ENCODE measurements at places on chromosomes 16 and 17. TPM values are rescaled to one million over a fixed set of nuclear protein-coding genes. Genes with fewer than 3 reads are reported as not detected.

DNA sequence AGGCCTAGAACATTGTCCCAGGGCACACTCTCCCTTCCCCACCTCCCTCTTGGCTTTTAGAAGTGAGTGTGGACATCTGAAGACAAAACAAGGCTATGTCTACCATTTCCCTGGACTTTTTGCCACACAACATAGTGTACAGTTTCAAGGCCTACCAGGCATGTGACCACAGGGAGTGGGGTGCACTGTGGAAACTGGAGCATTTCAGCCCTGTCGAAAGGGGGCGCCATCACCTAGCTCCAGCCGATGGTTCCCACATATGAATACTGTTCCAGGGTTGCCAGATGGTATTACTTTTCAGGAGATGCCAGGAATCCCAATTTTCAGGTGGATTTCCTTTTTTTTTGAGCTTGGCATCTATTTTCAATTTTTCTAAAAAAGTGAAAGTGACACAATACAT lies 140.7 kb downstream of the KATNIP start:
- no peak for DNase-seq

DNA sequence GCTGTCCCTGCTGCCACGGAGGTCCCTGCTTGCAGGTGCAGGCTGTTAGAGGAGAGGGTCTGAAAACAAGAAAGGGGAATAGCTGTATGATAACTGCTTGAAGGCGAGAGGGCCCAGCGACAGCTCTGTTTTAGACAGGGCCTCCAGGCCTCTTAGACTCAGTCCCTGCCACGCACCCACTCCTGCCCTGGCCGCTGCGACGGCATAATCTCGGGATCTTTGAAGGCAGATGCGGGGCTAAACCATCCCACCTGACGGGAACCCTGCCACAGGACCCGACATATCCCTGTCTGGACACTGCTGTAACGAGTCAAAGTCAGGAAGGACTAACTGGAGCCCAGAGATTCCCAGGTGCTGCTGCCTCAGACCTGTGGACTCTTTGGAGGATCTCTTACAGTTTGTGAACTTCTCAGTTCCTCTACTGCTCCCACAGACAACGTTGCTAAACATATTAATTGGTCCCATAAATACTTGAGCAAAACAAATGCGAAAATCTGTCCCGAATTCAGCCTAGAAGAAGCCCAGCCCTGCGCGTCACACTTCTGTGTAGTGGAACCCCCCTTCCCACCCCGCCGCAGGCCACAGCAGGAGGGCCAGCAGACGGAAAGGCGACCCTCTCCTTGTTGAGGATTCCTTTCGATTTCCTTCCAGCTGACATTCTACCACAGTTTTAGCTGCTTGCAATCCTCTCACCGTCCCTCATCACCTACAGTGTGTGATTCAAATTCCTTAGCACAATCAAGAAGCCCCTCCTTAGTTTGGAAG lies 998 bp upstream of the TMEM11 start:
- DNase-seq = no peak

DNA sequence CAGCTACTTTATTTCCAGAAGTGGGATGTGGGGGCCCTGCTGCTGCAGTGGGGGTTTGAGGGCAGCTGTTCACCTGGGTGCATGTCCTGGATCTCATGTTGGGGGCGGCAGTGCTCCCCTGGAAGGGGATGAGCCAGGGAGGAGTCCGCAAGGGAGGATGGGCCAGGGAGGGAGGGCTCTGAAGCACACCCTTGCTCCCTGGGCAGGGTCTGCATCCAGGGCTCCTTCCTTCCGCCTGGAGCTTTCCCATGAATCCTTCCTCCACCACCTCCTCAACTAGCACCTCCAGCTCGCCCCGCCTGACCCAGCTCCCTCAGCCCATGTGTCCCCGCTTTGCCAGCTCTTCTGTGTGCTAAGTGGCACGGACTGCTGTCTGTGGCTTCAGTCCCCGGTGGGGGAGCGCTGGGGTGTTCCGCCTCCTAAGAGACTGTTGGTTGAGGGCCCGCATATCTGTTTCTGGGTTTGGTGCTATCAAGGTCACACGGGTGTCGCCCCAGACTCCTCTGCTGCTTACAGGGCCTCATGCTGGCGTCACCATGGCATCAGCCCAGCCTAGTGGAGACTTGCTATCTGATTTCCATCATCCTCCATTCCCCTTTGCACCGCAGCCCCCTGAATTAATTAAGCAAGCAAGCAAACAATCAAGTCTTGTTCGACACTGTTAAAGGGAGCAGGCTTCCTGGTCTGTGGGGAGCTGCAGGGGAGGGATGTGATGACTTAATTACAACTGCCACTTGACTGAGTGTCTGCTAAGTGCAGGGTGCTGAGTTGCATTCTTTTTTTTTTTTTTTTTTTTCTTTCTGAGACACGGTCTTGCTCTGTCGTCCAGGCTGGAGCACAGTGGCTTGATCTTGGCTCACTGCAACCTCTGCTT lies 71.8 kb downstream of the PRKCA start:
- DNase-seq = no peak

Gene NACA2
- 0.43 TPM for total RNA-seq

- peak; percentile 71 for DNase-seq
These were observed 10.3 kb downstream of the NLRC5 start for GRCh38 chr16:56999409-57000270.

GRCh38 chr17:28341516-28341915 lies 6.0 kb downstream of the TNFAIP1 start:
- DNase-seq = no peak

DNA sequence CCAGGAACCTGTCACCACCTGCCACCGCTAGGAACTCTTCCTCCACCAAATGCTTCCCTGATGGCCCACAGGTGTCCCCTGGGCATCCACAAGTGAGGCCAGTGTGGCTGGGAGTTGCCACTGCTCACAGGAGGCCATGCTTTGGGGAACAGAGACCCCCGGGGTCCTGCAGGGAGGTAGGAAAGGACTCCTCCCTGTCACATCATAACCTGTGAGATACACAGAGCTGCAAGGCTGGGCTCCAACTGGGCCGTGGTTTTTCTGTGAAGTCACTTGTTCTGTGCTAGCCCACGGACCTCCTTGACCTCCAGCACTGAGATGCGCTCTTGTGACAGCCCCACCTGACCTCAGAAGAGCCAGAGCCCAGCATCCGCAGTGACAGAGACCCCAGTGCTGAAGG lies 311.2 kb downstream of the C16orf95 start:
- no peak for DNase-seq

Gene HASPIN
- total RNA-seq = 13.0 TPM

Gene XYLT1
- 7.3 TPM for total RNA-seq

Gene NOD2
- total RNA-seq = not detected

- DNase-seq = peak; percentile 28
These were observed 705 bp downstream of the FOXK2 start for GRCh38 chr17:82519971-82520903.

DNA sequence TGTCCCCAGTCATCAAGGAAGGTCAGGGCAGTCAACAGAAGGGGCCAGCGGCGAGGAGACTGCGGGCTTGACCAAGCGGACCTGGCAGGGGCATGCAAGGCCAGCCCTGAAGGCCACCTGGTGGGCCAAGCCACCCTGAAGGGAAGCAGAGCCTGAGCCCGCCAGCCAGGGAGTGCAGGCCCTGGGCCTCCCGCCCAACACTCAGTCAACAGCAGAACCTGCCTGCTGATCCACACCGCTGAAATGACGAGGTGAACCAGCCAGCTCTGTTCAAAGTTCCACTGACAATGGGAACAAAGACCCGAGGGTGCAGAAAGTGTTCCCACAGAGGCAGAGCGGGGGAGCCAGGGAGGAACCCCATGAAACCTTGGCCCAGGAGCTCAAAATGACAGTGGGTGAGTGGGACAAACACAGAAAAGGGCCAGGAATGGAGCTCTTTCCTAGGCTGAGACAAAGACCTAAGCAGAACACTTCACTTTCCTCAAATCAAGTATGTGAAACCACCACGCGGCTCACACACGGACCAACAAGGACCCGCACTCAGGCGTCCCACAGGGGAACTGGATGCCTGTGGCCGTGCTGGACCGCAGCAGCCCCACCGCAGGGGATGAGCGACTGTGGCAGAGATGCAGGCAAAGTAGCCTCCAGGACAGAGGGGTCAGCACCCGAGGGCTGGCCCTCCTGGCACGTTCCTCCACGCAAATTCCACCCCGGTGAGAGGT lies 12.0 kb downstream of the AXIN1 start:
- DNase-seq = no peak
